HFFc6 (cell line): ENCODE measurements at places on chromosomes 1 and 21. TPM values are rescaled to one million over a fixed set of nuclear protein-coding genes. Genes with fewer than 3 reads are reported as not detected.

DNA sequence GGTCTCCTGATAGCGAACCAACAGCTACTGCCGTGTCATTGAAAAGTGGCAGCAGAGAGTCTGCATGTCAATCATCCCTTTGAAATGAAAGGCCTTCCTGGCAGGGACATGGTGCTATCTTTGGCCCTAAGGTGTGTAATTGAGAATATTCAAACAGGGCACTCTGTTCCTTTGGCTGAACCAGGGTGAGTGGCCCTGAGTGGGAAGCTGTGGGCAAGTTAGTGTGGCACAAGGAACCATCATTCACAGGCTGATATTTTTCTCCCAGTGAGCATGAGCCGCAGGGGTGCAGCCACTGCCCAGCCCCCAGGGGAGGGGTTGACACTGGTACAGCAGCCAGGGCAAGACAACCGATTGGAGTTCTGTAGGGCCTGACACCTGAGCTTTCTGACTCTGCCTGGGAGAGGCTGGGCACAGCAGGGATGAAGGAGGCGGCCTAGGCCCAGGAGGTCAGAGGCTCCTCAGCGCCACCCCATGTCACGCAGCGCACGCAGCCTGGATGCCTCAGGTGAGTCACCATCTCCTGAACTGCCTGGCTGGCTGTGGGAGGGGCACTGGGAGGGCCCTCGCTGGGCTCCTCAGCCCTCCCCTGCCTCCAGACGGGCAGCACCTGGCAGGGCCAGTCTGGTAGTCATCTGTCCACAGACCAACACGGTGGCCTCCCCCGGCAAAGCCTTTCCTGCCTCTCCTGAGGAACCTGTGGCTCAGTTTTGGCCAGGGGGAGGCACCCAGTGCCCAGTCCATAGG, 13.2 kb downstream of the QSOX1 start:
- 0 out of 2 replicates have a peak overlapping the region, but pooled peaks have one; percentile 5 for H3K27ac ChIP-seq
- H3K27me3 ChIP-seq, result peaks cover 4% of the 10 kb centered on the region

GRCh38 chr1:236120721-236121153, 21.6 kb upstream of the GPR137B start:
- H3K4me3 ChIP-seq, result peak overlapping the region; percentile 40
- H3K27ac ChIP-seq, result no peak overlapping the region
- H3K36me3 ChIP-seq, result no peaks in the 10 kb centered on the region
- no peak for DNase-seq
- H3K27me3 ChIP-seq, result peaks cover 23% of the 10 kb centered on the region

Gene VWA5B1
- not detected in 2 replicates for total RNA-seq

GRCh38 chr1:76494807-76495206, 372.5 kb upstream of the ST6GALNAC5 start:
- H3K36me3 ChIP-seq, result no peaks in the 10 kb centered on the region
- H3K4me1 ChIP-seq, result no peaks in the 10 kb centered on the region
- no peak for DNase-seq
- no peaks in the 10 kb centered on the region; the same call in 1 of the 2 replicates for H3K27me3 ChIP-seq
- no peak overlapping the region for H3K27ac ChIP-seq

DNA sequence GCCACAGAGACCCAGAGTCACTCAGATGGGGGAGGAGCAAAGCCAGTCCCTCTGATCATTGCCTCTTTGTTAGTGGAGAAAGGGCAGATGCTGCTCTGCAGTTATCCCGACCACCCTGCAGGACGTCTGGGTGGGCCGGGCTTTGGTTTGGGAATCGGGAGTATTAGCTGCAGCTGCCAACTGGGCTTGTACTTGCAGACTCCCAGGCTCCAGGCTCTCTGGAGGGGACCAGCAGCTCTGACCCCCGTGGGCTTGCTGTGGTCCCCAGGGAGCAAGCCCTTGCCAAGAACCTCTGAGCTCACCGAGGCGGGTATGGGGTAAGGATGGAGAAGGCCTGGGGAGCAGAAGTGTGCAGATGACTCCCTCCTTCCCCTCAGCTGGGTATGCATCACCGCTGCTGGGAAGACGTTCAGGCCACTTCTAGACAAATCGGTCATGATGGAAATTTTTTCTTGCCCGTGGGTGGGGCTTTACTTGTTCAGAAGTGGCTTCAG, 21.6 kb downstream of the MAPKAPK2 start:
- no peak overlapping the region for H3K4me3 ChIP-seq
- H3K27me3 ChIP-seq, result no peaks in the 10 kb centered on the region
- H3K36me3 ChIP-seq, result 0 out of 2 replicates have a peak, but pooled peaks cover 5% of the 10 kb centered on the region
- H3K27ac ChIP-seq, result peak overlapping the region; percentile 43
- peaks cover 93% of the 10 kb centered on the region for H3K4me1 ChIP-seq
- peak; percentile 35 for DNase-seq

DNA sequence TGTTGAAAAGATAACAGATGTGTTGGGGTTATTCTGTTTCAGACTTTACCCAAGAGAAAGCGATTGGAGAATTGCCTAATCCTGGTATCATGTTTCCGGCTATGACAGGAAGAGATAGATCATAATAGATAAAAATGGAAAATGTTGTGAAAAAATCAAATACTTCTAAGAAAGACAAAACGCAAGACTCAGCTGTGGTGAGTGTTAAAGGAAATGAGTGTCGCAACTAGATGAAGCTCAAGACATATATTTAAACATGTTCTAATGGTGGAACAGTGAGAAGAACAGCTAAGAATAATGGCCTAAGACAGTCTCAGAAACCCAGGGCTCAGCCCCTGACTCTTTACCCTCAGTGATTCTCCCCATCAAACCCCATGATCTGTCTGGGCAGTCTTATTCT, 426.7 kb upstream of the RUNX1 start:
- peaks cover 3% of the 10 kb centered on the region for H3K27me3 ChIP-seq
- DNase-seq, result no peak
- H3K27ac ChIP-seq, result peak overlapping the region; percentile 63
- H3K4me1 ChIP-seq, result peaks cover 47% of the 10 kb centered on the region

Gene SGIP1
- total RNA-seq, result 57.0 to 75.8 TPM (median 70.3 TPM) in 3 replicates

Gene OR2L8
- total RNA-seq, result not detected in 3 replicates

- DNase-seq, result no peak
- peaks cover 28% of the 10 kb centered on the region for H3K36me3 ChIP-seq
- H3K27ac ChIP-seq, result 0 out of 2 replicates have a peak overlapping the region, but pooled peaks have one; percentile 8
- H3K27me3 ChIP-seq, result peaks cover 1% of the 10 kb centered on the region; the same call in 1 of the 2 replicates
Observed at GRCh38 chr1:224700918-224701531, 84.9 kb downstream of the CNIH3 start.

DNA sequence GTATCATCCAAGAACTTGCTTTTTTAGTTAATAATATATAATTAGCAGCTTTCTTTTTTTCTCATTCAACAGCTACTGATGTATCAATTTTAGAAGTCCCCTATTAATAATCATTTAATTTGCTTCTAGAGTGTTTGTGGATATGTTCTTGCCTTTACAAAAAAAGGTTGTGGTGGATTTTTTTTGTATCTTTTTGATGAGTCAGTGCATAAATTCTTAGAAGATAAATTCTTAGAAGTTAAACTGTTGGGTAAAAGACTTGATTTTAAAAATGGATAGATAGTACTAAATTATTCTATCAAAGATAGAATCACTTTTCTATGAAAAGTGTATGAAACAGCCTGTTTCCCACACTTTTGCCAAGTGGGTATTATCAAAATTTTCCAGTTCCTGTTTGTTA, 11.9 kb downstream of the FGGY start:
- H3K4me1 ChIP-seq, result peaks cover 11% of the 10 kb centered on the region
- H3K27ac ChIP-seq, result no peak overlapping the region
- H3K36me3 ChIP-seq, result peaks cover 53% of the 10 kb centered on the region
- H3K27me3 ChIP-seq, result no peaks in the 10 kb centered on the region
- no peak for DNase-seq

DNA sequence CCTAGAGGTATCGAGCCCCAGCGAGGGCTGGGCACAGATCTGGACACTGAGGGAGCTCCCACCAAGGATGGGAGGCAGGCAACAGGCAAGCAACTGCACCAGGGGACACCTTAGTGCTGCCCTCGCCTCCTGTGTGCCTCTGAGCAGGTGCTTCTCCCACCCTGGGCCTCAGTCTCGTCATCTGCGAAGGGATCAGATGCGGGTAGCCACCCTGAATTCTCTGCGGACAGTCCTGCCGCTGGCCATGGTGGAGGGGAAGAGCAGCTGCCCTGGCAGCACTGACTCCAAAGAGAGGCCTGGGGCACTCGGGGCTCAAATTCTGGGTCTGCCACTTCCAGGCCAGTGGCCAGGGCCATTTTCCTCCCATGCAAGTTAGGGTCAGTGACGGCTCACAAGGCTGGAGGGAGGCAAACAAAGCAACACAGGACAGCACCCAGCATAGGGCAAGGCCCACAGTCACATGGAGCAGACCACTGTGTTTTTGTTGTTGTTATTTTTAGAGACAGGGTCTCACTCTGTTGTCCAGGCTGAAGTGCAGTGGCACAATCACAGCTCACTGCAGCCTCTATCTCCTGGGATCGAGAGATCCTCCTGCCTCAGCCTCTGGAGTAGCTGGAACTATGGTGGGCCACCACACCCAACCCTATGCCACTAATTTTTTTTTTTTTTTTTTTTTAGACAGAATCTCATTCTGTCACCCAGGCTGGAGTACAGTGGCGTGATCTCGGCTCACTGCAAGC, 7.1 kb upstream of the SDC3 start:
- H3K27me3 ChIP-seq, result no peaks in the 10 kb centered on the region; the same call in 1 of the 2 replicates
- H3K4me3 ChIP-seq, result no peak overlapping the region
- H3K27ac ChIP-seq, result no peak overlapping the region
- no peaks in the 10 kb centered on the region for H3K36me3 ChIP-seq

- no peak for DNase-seq
- peaks cover 19% of the 10 kb centered on the region for H3K4me1 ChIP-seq
- H3K27ac ChIP-seq, result no peak overlapping the region; the same call in 1 of the 2 replicates
- no peaks in the 10 kb centered on the region for H3K36me3 ChIP-seq
Observed at GRCh38 chr1:26972390-26972789, 12.1 kb upstream of the KDF1 start.

- H3K4me3 ChIP-seq, result no peak overlapping the region
- no peaks in the 10 kb centered on the region for H3K36me3 ChIP-seq
- peaks cover 8% of the 10 kb centered on the region; the same call in 1 of the 2 replicates for H3K27me3 ChIP-seq
- no peak overlapping the region for H3K27ac ChIP-seq
Observed at GRCh38 chr1:18875107-18875795, 15.8 kb upstream of the TAS1R2 start.

- peaks cover 3% of the 10 kb centered on the region; the same call in 1 of the 2 replicates for H3K27me3 ChIP-seq
- no peak for DNase-seq
- no peak overlapping the region for H3K4me3 ChIP-seq
- peak overlapping the region; percentile 64 for H3K27ac ChIP-seq
- H3K4me1 ChIP-seq, result peaks cover 80% of the 10 kb centered on the region
Observed at GRCh38 chr1:201781437-201781836, 47.5 kb upstream of the IPO9 start.

DNA sequence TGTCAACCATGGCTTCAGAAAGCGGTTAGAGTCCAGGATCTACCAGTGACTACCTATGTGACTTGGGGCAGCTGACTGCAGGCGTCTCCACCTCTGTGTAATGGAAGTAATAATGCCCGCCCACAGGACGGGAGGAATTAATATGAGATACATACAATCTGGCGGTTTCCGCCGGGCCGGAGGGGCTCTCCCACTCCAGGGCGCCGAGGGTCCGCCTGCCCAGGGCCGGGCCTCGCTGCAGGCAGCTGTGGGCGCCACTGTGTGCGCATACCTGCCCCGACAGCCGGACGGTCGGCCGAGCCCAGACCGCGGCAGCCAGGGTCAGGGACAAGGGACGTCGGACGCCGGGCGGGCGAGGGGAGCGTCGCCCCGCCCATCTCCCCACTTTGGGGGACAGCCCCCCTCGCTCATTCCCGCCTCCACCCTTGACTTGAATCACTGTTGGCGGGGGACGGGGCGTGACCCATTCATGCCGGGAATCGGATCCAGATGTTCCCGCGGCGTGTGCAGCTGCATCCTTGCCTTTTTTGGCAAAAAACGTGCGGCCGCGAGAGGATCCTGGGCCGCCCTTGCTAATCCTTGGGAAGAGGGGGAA, 6.0 kb upstream of the SF3A3 start:
- peaks cover 56% of the 10 kb centered on the region for H3K4me1 ChIP-seq
- H3K27ac ChIP-seq, result peak overlapping the region; percentile 77
- peak; percentile 81 for DNase-seq
- peaks cover 29% of the 10 kb centered on the region for H3K36me3 ChIP-seq
- H3K4me3 ChIP-seq, result peak overlapping the region; percentile 84

Gene SEC22B
- total RNA-seq, result 51.2 to 60.5 TPM (median 54.7 TPM) in 3 replicates

DNA sequence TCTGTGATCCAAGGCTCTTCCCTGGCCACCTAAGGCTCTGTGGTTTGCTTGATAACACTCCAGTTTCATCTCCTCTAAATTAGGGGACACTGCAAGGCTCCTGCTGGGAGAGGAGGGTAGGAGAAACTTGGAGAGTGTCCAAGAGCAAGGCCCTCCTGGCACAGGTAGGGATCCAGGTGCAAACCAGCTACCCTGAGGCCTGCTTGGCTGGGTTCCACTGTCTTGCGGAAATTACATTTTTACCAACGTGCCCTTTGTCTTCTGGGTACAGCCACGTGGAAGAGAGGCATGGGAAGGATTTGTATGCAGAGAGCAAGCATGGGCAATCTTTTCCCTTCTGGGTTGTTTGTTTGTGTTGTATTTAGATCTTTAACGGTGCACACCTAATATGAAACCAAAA, 132.5 kb downstream of the PRDM2 start:
- H3K4me3 ChIP-seq, result no peak overlapping the region
- peaks cover 4% of the 10 kb centered on the region; the same call in 1 of the 2 replicates for H3K27me3 ChIP-seq
- no peaks in the 10 kb centered on the region for H3K36me3 ChIP-seq

Gene GBP5
- not detected in 3 replicates for total RNA-seq

DNA sequence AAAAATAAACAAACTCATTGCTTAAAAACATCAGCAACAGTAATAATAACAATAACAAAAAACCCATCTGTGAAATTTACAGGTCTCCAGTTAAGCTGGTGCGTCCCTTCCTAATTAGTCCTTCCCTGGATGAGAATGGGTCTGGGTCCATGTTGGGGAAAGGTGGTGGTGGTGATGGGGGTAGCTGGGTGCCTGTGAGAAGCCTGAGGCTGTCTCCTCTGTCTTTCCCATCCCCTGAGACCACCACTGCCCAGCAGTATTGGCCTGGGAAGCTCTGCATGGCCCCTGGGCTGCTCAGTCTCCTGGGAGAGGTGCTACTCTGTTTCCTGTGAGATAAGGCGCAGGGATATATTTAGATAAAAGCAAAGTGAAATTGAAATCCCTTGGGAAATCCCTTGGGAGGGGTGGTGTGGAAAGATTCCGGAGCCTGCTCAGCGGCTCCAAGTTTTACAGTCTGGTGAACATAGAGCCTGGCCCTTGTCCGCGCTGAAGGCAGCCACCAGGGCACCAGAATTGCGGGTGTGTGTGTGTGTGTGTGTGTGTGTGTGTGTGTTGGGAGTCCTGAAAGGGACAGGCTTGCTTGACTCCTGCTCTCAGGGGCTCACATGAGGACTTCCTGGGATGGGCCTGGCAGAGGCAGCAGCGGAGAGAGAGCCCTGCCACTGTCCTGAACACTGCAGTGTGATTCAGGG, 150.2 kb downstream of the FOXD2 start:
- H3K27ac ChIP-seq, result no peak overlapping the region
- H3K36me3 ChIP-seq, result no peaks in the 10 kb centered on the region
- H3K4me1 ChIP-seq, result no peaks in the 10 kb centered on the region
- DNase-seq, result no peak

DNA sequence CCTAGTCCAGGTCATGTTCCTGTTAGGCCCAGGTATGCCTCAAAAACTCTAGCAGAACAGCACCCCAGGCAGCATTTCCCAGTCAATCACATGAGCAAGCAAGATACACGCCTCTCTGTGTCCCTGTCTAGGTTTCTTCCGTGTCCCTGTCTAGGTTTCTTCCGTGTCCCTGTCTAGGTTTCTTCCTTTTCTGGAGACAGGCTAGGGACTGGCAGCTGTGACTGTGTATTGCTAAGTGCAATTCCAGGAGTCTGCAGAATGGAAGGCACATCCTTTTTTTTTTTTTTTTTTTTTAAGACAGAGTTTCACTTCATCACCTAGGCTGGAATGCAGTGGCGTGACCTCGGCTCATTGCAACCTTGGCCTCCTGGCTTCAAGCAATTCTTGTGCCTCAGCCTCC, 77.6 kb downstream of the SETD4 start:
- no peak for DNase-seq
- H3K27ac ChIP-seq, result no peak overlapping the region
- no peaks in the 10 kb centered on the region for H3K4me1 ChIP-seq
- H3K4me3 ChIP-seq, result no peak overlapping the region
- peaks cover 42% of the 10 kb centered on the region for H3K27me3 ChIP-seq
- H3K36me3 ChIP-seq, result no peaks in the 10 kb centered on the region

Gene TRNP1
- 215 to 244 TPM (median 228 TPM) in 3 replicates for total RNA-seq
